Nephron progenitor cell (in vitro differentiated cells): ENCODE measurements at places on chromosomes 11 and 22.
A peak's percentile ranks its signal among the peaks of the same experiment; 100 is the strongest.

GRCh38 chr11:77473801-77474683 is at the start of gene PAK1:
Gene PAK1, minus strand, starts transcription at chr11:77474094. Its CDS starts 81,574 bp downstream, at chr11:77392520.
- DNase-seq: peak; percentile 92

GRCh38 chr11:2725368-2726300 is 25.8 kb upstream of the KCNQ1OT1 start:
- DNase-seq: no peak

DNA sequence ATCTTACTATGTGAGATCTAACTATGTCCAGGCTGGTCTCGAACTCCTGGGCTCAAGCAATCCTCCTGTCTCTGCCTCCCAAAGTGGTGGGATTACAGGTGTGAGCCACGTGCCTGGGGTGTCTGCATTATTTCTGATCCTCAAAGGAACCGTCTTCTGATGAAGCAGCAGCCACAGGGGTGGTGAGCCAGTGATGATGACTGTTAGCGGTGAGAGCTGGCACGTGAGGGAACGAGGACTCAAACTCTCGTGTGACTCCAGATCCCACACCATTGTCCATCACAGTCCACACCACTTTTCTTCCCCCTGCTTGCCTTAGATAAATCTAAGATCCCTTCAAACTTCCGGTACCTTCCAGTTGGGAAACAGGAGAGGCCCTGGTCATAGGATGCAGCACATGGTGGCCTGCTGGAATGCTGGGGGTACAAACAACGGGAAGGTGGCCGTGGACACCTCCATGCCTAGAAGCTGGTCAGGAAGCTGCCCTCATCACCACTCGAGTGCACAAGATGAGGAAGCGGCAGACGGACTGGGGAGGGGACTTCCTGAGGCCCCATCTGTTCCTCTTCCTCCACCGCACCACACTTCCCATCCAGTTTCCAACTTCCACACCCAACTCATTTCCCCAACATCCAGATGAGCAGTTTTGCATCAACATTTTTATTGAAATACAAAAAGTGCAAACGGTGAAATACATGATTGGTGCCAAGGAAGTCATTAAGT is 23.8 kb downstream of the ARHGAP1 start:
- no peak for DNase-seq

- DNase-seq: no peak
Observed at GRCh38 chr11:66151273-66151672, 81.2 kb downstream of the PACS1 start.

DNA sequence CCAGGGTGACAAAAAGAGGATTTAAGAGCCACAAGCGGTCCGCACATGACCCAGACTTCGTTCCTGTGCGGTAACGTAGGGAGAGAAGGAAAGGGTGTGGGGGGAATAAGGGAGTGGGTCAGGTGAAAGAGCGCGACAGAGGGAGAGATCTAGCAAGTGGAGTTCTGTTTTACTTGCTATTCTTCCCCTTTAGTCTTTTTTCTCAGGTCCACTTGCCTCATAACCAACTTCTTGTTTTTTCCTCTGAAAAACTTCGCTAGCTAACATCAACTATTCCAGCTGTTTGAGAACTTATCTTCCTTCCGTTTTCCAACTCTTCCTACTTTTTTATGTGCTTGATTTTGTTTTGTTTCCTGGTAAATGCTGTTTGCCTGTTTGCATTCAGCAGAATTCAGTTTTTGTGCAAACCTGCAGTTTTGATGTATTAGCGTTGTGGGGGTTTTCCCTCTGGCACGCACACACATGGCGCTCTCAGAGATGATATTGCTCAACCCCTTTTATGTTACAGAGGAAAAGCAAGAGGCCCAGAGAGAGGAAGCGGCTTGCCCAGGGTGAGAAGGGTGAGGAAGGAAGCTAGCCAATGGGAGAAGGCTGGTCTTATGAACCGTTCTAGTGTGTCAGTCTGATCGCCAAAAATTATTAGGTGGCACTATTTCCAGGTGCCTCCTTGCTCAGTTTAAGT is 592 bp upstream of the CTSC start:
- DNase-seq: peak; percentile 4

GRCh38 chr11:119835753-119836152 is 106.8 kb upstream of the NECTIN1 start:
- no peak for DNase-seq

DNA sequence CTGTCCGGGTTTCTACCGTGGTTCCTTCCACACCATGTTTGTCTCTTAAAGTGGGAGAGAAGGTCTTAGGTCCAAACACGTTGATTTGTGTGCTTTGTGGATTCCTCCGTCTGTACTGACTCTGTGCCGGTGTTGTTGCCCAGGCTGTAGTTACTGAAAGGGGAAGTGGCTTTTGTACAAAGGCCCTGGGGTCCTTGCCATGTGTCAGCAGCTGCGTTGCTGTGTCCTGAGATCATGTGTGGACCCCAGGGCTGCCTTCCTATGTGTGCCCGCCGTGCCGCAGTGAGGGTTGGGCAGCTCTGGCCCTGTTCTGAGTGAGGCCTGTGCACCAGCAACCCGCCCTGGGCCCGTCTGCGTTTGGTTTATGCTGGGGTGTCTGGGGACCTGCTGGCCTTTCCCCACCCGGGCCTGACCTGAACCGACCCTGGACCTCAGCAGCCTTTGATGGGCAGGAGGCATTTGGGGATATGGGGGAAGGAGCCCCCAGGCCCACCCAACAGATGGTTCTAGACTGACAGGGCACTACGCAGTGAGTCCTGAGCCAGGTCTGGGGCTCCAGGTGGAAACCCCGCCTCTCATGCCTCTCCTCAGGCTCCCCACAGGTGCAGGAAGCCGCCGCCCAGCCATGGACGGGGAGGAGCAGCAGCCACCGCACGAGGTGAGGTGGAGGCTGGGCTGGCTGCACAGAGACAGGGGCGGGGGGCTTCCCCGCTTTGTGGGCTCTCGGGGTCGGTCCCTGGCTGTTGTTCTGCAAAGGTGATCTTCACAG is 6.9 kb downstream of the TRABD start:
- DNase-seq: no peak

DNA sequence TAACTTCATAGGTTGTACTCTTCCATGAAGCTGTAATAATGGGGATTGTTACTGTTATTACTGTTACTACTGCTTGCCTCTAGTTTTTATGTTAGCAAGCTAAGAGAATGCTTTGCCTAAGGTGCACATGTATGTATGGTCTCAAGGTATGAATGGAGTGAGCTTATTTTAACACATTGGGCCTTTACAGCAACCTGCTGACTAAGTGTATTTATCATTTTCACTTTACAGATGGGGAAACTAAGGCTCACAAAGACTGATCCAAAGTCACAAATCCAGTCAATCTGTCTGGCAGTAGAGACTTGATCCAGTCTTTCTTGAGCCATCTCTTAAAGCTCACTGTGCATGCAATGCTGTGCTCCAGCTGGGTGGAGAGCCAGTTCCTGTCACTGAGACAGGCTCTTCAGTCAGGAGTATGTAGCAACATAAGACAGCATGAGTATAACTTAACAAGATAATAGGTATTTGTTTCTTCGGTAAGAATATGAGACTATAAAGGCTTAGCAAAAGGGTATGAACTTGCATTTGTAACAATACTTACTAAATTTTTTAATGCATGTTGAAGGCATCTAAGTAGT is 66.5 kb downstream of the PPP2R1B start:
- DNase-seq: no peak

GRCh38 chr11:78548911-78549590 is 25.6 kb downstream of the NARS2 start:
- no peak for DNase-seq

GRCh38 chr22:22584722-22585121 is 25.7 kb upstream of the PRAME start:
- DNase-seq: no peak
